ENCODE measurements at places on chromosomes 1 and 21.

- DNase-seq, result no peak
Observed at GRCh38 chr21:16420031-16420724, 690.4 kb downstream of the USP25 start.

DNA sequence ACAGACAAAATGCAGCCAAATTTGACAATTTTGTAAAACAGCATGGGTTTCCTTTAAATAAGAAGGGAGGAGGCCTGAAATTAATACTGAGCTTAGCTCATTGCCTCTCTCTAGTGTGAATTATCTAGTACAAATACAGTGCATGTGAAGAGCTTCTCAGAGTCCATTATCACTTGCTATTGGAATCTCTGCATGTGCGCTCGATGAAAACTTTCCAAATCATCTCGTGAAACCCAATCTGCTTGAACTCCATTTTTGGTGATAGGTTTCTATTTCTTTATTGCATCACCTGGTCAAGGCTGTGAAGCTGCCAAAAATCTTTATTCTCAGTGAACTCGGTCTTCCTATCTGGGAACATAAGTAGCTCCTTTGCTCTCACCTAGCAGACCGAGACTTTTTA, 49.5 kb upstream of the LYPLAL1 start:
- no peak for DNase-seq

DNA sequence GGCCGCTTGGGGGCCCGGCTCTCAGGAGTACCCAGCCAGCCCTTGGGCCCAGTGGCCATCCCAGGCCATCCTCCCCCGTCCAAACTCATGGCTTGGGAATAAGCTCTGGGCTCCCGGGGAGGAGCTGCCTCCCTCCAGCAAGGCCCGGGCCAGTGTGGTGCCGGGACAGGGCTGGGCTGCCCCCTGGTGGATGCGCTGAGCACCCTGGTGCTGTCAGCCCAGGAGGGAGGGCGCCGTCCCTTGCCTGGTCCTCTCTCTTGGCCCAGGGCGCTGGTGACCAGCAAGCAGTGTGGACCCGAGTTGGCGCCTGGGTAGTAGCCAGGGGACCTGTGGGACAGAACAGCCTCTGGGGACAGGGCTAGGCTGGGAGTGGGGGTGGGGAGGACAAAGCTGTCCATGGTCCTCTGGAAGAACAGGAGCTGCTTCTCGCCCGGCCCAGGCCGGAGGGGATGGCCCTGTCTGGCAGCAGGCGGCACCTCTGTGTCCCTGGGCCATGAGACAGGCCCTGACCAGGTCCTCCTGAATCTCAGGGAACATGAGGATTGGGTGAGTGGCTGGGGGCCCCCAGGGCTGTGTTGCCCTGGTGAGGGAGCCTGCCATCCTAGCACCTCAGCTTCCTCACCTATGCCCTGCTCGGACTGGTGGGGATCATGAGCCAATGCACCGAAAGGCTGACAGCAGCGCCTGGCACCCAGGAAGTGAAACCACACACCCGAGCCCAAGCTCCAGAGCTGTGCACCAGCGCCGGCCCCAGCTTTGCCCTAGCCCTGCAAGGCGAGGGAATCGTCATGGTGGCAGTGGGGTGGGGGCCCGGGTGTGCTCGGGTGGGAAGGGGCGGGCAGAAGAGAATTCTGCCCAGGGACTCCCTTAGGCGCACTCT, 9.4 kb downstream of the MORN1 start:
- peak; percentile 37 for DNase-seq

DNA sequence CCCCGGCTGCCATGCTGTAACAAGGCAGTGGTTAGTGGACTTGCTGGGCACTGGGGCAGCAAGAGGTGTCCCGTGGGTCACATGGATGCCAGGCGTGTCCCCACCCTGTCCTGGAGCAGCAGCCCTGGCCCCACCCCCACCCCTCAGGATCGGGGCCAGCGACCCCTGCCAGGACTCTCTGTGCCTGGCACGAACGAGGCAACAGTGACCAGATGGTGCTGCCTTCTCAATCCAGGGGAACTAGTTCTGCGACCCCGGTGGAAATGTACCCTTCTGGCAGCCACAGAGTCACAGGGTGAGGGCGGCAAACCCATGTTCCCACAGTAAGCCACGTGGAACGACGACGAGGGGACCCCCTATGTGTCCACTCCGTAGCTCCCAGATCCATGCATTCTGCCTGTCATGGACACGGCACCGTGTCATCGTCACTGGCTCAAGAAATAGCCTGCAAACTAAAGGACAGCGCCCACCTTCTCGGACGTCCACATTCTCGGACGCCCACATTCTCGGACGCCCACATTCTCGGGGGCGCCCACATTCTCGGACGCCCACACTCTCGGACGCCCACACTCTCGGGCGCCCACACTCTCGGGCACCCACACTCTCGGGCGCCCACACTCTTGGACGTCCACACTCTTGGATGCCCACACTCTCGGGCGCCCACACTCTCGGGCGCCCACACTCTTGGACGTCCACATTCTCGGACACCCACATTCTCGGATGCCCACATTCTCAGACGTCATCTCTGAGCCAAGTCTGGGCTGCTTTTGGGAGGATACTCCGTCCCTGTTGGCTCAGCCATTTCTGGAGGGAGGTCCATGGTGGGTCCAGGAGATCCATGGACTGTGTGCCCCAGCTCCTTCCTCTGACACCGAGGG, 19.6 kb upstream of the ACTRT2 start:
- DNase-seq, result no peak

DNA sequence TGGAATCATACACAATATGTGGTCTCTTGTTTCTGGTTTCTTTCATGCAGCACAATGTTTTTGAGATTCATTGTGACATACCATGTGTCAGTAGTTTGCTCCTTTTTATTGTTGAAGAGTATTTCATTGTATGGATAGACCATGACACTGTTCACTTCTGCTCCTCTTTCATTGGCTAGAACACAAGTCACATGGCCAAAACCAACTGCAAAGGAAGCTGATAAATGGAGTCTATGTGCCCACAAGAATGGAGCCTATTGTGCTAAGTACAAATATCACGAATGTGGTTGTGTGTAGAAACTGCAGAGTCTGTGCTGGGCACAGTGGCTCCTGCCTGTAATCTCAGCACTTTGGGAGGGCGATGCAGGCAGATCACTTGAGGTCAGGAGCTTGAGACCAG, 28.6 kb upstream of the FNBP1L start:
- no peak for DNase-seq

DNA sequence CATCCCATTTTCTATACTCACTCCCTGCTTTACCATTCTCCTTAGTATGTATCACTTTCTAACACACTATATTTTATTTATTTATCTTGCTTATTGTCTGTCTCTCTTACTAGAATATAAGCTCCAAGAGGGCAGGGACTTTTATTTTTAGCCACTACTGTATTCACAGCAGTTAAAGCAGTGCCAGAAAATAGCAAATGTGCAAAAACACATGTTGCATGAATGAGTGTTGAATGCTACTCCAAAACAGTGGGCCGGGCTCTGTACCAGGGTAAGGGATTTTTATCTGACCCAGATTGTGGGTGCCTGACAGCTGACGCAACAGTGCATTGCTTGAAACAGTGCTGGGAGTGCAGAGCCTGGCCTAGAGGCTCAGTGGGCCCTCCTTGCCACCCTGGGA, 24.7 kb downstream of the COL16A1 start:
- no peak for DNase-seq

- no peak for DNase-seq
Observed at GRCh38 chr1:25907601-25908000, 1.4 kb upstream of the STMN1 start.

DNA sequence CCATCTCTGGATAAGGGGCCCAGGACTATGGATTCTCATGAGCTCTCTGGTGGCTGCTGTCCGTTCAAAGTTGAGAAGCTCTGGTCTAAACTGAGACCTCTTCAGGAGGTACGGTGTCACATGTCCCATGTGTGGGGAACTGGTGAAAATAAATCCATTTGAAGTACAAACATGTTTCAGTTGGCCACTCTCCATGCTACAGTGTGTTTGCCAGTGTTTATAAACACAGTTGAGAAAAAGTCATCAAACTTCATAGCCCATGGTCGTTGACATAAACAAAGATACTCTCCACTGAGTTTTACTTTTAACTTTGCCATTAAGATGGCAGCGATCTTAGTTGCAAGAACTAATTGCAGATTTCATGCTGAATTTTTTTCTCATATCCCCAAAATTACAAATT, 72.8 kb downstream of the PSMG1 start:
- no peak for DNase-seq

DNA sequence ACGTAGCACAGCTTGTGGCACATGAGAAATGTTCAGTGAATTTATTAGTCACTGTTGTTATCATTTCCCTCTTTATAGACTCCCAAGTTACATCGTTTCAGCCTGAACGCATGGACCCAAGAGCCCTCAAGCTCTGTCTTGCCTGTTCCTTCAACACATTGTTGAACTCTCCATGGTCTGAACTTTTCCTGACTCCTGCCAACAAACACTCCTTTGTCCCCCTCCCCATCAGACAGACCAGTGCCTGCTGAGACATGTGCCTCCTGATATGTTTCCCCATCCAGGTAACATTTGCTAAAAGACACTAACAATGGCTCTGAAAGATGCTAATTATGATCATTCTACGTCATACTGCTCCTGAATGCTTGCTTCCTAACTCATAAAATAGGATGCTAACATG, 108.7 kb upstream of the NFIA start:
- no peak for DNase-seq

DNA sequence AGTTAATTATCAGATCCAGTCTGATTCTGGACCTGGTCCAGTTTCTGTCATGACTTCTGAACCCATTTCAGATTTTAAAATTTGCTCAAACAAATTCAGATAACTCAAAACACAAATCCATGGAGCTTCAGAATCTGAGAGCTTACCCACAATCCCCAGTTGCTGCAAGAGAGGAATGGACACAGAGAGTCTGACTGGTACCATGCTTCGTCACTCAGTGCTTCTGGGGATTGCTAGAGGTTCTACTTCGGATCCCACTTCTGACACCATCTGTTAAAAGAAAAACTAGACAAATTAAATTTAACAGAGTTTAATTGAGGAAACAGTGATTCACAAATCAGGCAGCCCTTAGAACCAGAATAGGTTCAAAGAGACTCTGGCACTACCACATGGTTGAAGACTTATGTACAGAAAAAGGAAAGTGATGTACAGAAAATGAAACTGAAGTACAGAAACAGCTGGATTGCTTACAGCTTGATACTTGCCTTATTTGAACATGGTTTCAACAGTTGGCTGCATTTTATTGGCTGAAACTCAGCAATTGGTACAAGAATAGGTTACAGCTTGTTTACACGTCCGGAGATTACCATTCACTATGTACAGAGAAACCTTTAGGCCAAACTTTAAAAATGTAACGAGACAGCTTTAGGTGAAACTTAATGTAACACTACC, 60.7 kb upstream of the TEKT2 start:
- DNase-seq, result no peak

DNA sequence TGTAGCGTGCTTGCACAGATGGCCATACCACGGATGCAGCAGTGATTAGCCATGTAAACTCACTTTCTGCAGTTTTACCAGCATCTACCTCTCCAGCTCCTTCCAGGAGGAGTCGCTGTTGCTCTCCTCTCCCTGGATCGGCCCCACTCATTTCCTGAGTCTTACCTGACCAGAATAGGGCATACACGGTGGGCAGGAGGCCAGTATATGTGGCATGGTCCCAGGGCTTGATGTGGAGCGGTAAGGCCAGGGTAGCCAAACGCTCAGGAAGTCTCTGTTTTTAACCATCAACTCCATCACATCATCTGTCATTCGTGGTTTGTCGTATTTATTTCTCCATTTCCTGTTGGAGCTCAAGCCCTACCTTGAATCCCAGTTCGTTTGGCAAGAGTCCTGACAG, 163.4 kb upstream of the USP24 start:
- DNase-seq, result peak; percentile 18

GRCh38 chr21:34635307-34635706, 20.4 kb upstream of the RCAN1 start:
- no peak for DNase-seq

GRCh38 chr1:51669816-51670215, 52.9 kb downstream of the OSBPL9 start:
- no peak for DNase-seq

GRCh38 chr1:173506437-173506836, 29.3 kb downstream of the PRDX6 start:
- DNase-seq, result peak; percentile 42

- no peak for DNase-seq
Observed at GRCh38 chr1:212537610-212538009, 71.0 kb upstream of the ATF3 start.

- no peak for DNase-seq
Observed at GRCh38 chr1:6819246-6820040, 34.2 kb downstream of the CAMTA1 start.

- DNase-seq, result no peak
Observed at GRCh38 chr21:30164796-30165195, 1.8 kb downstream of the CLDN17 start.

GRCh38 chr1:185957441-185958363, 223.5 kb downstream of the HMCN1 start:
- DNase-seq, result no peak

- no peak for DNase-seq
Observed at GRCh38 chr1:89624314-89624713, 8.6 kb upstream of the LRRC8C start.

DNA sequence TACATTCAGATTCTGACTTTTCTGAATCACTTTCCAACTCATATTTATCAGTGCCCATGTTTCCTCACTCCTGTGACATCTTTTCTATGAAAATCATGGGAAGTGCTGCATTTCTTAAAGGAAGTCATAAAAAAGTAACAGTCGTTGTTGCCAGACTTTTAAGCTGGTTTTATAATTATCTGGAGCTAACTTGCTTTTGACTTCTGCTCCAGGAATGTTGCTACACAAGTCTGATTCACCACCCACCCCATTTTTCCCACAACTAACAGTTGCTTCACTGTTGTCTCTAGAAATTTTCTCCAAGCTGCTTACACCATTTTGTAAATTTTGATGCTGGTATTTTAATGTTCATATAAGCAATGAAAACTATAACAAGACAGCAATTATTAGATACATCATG, 12.2 kb downstream of the FCRLB start:
- DNase-seq, result peak; percentile 55

DNA sequence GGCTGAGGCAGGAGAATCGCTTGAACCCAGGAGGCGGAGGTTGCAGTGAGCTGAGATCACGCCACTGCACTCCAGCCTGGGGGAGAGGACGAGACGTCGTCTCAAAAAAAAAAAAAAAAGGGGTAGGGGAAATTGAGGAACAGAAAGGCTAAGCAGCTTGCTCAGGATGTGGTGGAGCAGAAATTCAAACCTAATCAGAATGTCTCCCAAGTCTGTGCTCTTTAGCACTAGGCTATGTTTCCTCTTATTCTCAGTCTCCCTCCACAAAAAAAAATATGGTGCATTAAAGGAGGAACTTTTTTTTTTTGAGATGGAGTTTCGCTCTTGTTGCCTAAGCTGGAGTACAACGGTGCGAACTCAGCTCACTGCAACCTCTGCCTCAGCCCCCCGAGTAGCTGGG, 114.2 kb downstream of the SLC16A1 start:
- no peak for DNase-seq

DNA sequence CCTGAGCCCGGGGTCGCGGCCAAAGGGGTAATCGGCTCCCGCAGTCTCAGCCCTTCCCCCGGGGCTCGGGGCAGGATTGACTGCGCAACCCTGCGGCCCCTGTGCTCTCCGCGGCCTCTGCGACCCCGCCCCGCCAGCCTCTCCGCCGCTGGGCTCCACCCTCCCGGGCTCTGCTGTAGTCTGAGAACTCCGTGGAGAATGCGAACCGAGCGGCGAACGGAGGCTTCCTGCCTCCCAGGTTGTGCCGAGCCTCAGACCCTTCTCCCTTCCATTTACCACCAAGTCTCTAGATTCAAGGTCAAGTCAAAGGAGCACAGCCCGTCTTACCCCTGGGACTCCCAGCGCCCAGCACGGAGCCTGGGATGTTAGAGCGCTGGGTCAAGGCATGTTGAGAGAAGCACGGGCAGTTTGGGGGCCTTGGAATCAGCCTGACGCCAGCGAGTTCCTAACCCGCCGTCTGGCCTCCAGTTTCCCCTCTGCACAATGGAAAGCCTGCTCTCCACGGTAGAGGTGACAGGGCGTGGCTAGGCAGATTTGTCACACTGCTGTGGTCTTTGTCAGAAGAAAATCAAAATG, 3.0 kb downstream of the ATP2B4 start:
- DNase-seq, result no peak
